ENCODE measurements at places on chromosomes 4 and X.

DNA sequence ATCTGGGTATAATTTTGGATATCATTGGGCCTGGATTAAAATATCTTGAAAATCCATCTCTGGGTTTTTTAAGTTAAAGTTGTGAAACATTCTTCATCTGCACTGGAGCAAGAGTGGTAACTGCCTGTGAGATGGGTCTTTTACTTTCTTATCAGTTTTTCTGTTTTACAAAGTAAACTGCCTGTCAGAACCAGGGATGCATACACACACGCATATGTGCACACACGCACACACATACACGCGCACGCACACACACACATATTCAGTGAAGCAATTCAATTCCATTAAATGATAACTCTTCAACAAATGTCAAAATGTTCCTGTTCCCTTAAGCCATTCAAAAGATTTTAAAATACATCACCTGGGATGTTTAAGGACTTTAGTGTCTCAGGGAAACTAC lies 515.8 kb downstream of the INPP4B start:
- H3K27me3 ChIP-seq: no peaks in the 10 kb centered on the region
- no peaks in the 10 kb centered on the region for H3K36me3 ChIP-seq
- DNase-seq: no peak

DNA sequence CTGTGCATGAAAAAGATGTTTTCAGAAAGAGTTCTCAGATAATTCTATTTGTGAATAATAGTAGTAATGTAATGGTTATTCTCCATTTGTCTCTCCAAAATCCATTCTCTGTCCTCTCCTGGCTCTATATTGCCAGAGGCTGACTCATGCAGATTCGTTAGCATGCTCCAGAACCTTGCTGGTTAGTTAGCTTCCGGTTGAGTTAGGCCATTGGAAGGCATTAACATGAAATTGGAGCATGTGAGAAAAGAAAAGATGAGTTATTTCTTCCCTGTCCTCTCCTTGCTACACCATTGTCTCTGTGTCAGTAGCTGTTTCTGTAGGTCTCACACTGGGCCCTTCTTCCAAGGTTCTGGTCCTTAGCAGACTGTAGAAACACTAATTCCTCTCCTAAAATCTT lies 23.5 kb upstream of the PRDM8 start:
- H3K27me3 ChIP-seq: no peaks in the 10 kb centered on the region
- no peak for DNase-seq
- peaks cover 15% of the 10 kb centered on the region for H3K4me1 ChIP-seq
- H3K4me3 ChIP-seq: no peak overlapping the region
- H3K27ac ChIP-seq: no peak overlapping the region

- no peak for DNase-seq
- no peaks in the 10 kb centered on the region for H3K4me1 ChIP-seq
- H3K27me3 ChIP-seq: no peaks in the 10 kb centered on the region
These were observed 15.8 kb upstream of the VEGFD start for GRCh38 chrX:15399962-15400391.

DNA sequence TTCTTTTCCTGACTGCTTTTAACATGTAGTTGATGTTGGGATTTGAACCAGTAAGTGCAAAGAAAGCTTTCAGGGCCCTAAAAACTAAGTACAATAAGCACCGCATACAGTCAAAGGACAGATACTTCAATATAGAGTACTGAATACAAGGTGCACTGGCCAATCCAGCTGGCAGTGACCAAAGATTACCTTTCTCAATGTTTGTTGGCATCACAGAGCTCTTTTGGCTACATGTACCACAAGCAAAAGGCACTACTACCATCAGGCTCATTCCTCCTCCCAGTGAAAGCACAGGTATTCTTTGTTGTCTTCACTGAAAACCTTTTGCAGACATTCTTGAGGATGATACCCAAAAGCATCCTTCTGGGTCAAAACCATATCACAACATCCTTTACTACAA lies 65.2 kb upstream of the ZCCHC13 start:
- peaks cover 3% of the 10 kb centered on the region for H3K36me3 ChIP-seq
- DNase-seq: no peak
- H3K27me3 ChIP-seq: no peaks in the 10 kb centered on the region
- H3K4me1 ChIP-seq: no peaks in the 10 kb centered on the region

DNA sequence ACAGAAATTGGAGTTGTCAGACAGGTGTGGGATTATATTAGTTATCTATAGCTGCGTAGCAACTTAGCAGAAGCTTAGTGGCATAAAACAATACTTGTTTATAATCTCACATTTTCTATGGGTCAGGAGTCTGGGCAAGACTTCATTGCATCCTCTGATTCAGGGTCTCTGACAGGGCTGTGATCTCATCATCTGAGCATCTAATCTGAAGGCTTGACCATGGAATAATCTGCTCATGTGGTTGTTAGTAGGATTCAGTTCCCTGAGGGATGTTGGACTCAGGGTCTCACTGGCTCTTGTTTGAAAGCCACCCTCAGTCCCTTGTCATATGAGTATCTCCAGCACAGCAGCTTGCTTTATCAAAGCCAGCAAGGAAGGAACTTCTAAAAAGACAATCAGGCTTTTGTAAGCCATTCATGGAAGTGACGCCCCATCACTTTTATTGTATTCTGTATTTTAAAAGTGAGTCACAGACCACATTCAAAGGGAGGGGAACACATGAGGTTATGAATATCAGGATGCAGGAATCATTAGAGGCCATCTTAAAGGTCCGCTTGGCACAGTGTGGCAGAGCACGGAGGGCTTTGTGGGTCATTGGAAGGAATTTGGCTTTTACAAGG lies 37.2 kb upstream of the FAM9B start:
- no peak overlapping the region for H3K27ac ChIP-seq
- H3K27me3 ChIP-seq: no peaks in the 10 kb centered on the region
- H3K36me3 ChIP-seq: no peaks in the 10 kb centered on the region
- DNase-seq: no peak
- no peak overlapping the region for H3K4me3 ChIP-seq

DNA sequence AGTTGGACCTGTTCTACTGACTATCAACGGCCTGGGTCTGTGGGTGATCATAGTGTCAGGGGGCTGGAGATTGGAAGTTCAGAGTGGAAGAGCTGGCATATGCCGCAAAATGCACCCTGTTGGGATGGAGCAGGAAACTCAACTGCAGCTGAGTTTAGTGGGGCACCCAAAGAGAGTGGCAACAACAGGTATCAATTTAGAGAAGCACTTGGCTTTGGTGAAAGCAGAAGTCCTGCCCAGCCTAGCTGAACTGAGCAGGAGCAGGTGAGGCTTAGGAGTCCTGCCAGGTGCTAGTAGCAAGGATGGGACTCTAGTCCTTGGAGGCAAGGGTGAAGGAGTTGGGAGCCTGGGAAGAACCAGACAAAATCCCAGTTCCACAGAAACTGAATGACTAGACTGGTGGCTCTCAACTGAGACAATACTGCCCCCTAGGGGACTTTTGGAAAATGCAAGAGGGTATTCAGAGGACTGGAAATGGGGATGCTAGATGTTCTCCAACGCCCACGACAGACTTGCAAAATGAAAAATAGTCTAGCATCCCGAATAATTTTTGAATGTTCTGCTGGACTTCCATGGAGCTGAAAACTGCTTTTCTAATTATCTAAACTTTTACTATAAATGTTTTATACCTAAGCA lies 49.4 kb downstream of the RTL9 start:
- no peaks in the 10 kb centered on the region for H3K4me1 ChIP-seq
- DNase-seq: no peak
- H3K36me3 ChIP-seq: no peaks in the 10 kb centered on the region
- no peak overlapping the region for H3K4me3 ChIP-seq
- H3K27me3 ChIP-seq: no peaks in the 10 kb centered on the region
- H3K27ac ChIP-seq: no peak overlapping the region

DNA sequence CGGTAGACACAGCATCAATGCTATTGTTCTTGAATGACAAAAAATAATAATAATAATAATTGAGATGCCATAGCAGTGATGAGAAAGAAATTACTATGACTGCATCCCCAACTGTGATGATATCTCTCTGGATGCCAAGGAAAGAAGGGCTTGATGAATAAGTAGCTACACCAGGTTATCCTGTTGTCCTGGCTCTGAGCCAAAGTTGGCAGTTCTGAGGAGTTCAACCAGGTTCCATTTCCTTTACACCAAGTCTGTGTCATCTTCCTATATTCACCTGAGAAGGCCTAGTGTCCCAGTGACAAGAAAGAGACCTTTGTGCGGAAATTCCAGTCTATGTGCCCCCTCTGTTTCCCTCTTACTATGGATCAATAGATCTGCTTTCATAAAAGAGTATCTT lies 3.4 kb upstream of the MAML3 start:
- H3K36me3 ChIP-seq: no peaks in the 10 kb centered on the region
- peaks cover 18% of the 10 kb centered on the region for H3K27me3 ChIP-seq
- no peak for DNase-seq
- no peak overlapping the region for H3K27ac ChIP-seq

DNA sequence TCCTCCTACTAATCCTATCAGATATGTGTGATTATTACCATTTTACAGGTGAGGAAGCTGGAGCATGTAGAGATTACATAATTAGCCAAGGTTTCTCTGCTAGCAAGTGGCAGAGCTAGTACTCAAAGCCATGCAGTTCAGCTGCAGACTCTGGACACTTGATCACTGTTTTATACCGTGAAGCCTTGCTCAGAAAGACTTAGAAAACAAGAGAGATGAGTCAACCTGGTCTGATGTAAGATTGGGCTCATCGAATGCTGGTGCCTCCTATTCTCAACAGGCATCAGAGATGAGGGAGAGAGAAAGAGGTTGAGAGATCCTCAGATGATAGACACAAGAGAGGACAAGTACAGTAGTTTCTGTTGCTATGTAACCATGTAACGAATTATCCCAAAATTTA lies 19.0 kb upstream of the PDE5A start:
- no peaks in the 10 kb centered on the region for H3K36me3 ChIP-seq
- no peak overlapping the region for H3K4me3 ChIP-seq
- H3K27ac ChIP-seq: no peak overlapping the region
- H3K4me1 ChIP-seq: no peaks in the 10 kb centered on the region
- H3K27me3 ChIP-seq: no peaks in the 10 kb centered on the region

GRCh38 chr4:39043058-39043860 lies 11.1 kb upstream of the TMEM156 start:
- H3K4me3 ChIP-seq: peak overlapping the region; percentile 57
- H3K27ac ChIP-seq: peak overlapping the region; percentile 75
- peaks cover 11% of the 10 kb centered on the region for H3K4me1 ChIP-seq
- no peaks in the 10 kb centered on the region for H3K36me3 ChIP-seq
- DNase-seq: no peak

DNA sequence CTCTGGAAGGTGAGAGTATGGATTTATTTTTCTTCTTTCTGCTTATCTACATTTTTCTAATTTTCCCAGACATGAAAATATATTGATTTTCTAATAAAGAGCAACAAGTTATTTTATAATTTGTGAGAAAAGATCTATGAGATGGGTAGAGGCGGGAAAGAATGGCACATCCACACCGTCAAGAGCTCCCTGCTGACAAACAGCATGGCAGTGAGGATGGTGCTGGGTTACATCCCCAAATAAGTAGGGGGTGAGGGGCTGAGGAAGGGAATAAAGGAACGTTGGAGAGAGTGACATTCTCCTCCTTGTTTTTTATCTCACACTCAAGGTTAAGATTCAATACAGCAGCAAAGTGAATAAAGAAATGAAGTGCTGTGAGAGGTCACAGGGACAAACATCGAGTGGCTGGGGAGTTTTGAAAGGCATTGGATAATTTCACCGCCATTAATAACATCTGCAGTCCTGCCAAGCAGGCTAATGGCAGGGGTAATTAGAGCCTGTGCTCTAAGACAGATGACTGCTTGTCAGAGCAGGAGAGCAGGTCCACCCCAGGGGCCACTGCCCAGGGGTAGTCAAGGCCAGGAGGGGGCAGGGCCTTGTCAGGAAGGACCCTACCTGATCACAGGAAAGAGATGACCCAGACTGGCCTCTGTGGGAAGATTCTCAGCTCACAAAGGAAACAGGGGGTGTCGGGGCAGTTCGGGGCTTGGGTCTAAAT lies 323.8 kb downstream of the FBXW7 start:
- H3K36me3 ChIP-seq: no peaks in the 10 kb centered on the region
- H3K4me1 ChIP-seq: no peaks in the 10 kb centered on the region
- no peak overlapping the region for H3K27ac ChIP-seq
- DNase-seq: no peak
- no peaks in the 10 kb centered on the region for H3K27me3 ChIP-seq

DNA sequence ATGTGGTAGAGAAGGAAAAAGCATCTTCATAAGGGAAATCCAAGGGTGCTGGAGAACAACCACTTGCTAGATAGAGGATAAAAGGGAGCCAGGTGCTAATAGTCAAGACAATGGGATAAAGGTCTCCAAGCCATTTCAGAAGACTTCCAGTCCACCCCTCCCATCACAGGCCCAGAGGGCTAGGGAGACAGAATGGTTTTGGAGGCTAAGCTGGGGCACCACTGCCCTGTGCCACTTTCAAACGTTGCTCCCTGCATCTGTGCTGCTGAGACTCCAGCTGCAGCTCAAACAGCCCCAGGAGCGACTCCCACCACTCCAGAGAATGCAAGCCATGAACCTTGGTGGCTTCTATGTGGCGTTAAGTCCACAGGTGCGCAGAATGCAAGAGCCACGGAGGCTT lies 38.4 kb upstream of the HUWE1 start:
- no peaks in the 10 kb centered on the region for H3K4me1 ChIP-seq
- H3K4me3 ChIP-seq: no peak overlapping the region
- H3K27me3 ChIP-seq: no peaks in the 10 kb centered on the region
- no peaks in the 10 kb centered on the region for H3K36me3 ChIP-seq
- no peak for DNase-seq

DNA sequence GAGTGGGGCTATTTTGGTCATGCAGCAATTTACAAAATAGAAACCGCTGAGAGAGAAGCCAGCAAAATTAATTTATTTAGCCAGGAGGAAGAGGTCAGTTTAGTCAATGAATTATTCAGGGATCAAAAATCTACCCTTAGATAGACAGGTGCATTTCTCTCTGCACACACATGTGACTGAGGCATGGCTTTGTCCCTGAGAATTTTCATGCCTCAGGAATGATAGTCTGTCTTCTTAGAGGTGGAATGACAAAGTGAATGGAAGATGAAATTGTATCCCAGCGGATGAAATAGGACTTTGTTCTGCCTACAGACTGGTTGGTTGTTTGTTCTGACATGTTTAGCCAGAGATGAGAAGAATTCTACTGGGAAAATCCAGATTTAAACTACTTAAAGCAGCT lies 46.0 kb downstream of the ANKRD50 start:
- no peak overlapping the region for H3K27ac ChIP-seq
- no peaks in the 10 kb centered on the region for H3K36me3 ChIP-seq
- DNase-seq: no peak
- H3K4me3 ChIP-seq: no peak overlapping the region
